DND-41 (cell line): ENCODE measurements at places on chromosomes 2 and 18.

- DNase-seq = no peak
Measured at GRCh38 chr2:157839822-157840221, 36.3 kb downstream of the ACVR1 start.

- no peak for DNase-seq
Measured at GRCh38 chr2:43021791-43022509, 204.5 kb downstream of the ZFP36L2 start.

DNA sequence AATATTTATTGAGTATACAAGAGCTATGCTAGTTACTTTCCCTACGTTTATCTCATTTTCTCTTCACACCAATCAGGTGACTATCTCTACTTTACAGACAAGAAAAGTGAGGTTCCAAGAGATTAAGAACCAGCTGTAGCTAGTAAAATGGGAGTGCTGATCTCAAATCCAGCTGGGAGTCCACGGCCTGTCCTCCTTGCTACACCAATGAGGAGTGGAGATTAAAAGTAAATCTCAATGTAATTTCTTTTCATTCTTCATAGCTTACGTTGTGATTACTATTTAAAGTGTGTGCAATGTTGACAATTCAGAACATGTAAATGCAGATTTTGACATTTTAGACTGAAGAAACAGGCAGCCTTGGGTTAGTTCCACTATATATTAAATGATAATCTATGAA is 53.9 kb upstream of the NRP2 start:
- no peak for DNase-seq

GRCh38 chr2:234329202-234329960 is 167.5 kb downstream of the ARL4C start:
- no peak for DNase-seq

DNA sequence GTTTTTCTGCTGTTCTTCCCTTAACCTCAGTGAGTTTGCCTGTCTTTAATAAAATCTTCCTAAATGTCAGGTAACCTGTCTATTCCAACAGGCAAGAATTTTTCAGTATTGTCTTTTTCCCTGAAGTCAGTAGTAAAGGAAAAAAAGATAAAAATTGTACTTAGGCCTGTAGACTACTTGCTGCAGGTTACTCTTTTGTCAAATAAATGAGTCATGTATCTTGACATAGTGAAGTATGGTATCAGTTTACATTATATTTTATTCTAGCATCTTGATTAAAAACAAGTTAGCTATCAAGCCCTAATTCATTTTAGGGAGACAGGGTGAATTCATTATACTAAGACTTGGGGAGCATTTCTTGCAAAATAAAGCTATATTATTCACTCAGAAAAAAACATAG is 59.8 kb downstream of the ITGA4 start:
- DNase-seq = no peak

- DNase-seq = no peak
Measured at GRCh38 chr2:196293751-196294515, 122.6 kb upstream of the STK17B start.

DNA sequence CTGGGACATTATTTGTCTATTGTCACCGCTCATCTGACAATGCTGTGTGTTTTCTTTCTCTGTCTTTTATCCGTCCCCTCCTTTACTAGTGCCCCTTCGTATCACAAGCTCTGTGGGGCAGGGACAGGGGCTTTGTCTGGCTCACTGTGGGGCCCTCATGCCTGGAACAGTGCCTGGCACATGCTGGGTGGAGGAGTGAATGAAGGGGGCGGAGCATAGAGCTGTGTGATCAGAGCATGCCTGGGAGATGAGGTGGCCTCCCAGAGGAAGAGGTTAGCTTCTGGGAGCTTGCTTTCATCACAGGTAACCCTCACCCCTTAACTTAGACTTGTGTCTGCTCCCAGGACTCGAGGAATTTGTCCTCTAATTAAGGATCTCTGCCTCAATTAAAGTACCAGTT is 16.4 kb downstream of the MTCL1 start:
- no peak for DNase-seq

DNA sequence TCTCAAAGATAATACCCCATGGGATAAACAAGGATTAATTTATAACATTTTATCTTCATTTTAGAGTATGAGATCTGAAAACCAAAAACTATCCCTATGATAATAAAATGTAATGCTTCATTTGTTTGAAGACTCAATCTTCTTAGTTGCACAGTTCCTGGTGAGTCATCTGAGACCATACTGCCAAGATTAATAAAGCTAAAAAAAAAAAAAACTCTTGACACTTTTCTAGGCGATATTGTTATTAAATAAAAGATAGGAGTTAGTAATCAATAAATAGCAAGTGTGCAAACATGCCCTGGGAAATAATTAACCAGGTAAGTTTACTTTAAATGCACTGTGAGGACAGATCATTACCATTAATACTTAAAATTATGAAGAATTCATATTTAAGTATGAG is 83.9 kb downstream of the RPE start:
- DNase-seq = no peak

- peak; percentile 1 for DNase-seq
Measured at GRCh38 chr2:240466579-240467148, 31.2 kb downstream of the GPC1 start.

- DNase-seq = no peak
Measured at GRCh38 chr2:48435909-48436308, 94.0 kb upstream of the STON1 start.

DNA sequence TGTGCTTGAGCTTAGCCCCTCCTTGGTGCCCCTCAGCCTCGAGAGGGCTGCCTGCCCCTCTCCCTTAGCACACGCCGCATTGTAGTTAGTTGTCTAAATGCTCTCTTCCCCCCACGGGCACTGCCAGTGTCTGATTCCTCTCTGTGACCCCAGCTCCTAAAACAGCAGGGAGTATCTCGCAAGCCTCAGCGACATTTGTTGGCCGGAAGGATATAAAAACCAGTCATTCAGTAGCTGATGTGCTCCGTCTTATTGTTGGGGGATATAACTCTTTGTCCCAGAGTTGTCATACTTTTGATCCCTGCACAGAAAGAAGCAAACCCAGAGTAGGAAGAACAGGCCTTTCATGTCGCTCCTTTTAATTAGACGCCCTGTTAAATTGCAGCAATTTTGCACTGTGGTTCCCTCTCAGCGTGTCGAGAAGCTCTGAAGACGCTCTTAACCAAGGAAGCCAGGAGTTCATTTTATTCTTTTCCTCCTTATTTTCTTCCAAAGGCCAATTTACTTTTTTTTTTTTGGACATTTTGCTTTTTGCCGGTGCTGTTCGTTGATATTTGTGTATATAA is 201.8 kb downstream of the KLHL29 start:
- DNase-seq = no peak

- DNase-seq = no peak
Measured at GRCh38 chr2:176334729-176335128, 65.5 kb downstream of the MTX2 start.
